ENCODE measurements at places on chromosomes 12 and 14. TPM values are rescaled to one million over a fixed set of nuclear protein-coding genes. Genes with fewer than 3 reads are reported as not detected.

Gene ABCD2
- under 0.01 TPM for total RNA-seq

Gene STON2
- total RNA-seq: 54.0 TPM

Gene IKZF4
- total RNA-seq: 1.6 TPM

Gene C2CD5
- 34.7 TPM for total RNA-seq

Gene LIN7A
- 4.6 TPM for total RNA-seq

Gene KRT81
- total RNA-seq: not detected

Data from ascending aorta (tissue), 2 donors.